ENCODE measurements at places on chromosomes 7 and 10.

- DNase-seq = no peak
Measured at GRCh38 chr10:8242295-8242872, 187.9 kb downstream of the GATA3 start.

DNA sequence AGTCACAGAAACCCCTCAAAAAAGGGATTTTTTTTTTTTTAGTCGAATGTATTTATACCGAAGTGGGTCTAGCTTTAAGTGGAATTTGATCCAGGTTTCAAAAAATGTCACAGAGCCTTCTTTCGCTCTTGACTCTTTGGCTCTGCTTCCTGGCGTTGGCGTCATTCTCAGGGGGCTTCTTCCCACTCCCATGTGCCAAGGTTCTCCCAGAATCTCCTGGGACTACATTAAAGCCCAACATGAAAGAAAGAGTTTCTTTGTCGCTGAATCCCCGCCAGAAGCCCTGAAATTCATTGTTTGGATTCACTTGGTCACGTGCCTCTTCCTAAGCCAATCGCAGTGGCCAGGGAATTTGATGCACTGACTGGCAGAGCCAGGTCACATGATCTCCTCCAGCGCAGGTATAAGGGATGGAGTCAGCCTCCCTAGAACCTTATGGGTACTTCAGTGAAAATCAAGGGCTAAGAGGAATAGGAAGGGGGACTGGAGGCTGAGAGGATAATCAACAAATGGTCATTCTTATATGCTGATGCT lies 101.2 kb downstream of the RPS24 start:
- no peak for DNase-seq

- DNase-seq = peak; percentile 50
Measured at GRCh38 chr10:73244866-73245477, 2.1 kb downstream of the DNAJC9 start.

GRCh38 chr7:121831801-121832200 lies 41.2 kb upstream of the PTPRZ1 start:
- DNase-seq = no peak

- DNase-seq = no peak
Measured at GRCh38 chr7:21891291-21891690, 54.4 kb downstream of the CDCA7L start.
